NCI-H774 (cell line): ENCODE measurements at places on chromosomes 2 and 18.

GRCh38 chr2:237341872-237342271, 72.1 kb downstream of the COL6A3 start:
- DNase-seq = no peak

DNA sequence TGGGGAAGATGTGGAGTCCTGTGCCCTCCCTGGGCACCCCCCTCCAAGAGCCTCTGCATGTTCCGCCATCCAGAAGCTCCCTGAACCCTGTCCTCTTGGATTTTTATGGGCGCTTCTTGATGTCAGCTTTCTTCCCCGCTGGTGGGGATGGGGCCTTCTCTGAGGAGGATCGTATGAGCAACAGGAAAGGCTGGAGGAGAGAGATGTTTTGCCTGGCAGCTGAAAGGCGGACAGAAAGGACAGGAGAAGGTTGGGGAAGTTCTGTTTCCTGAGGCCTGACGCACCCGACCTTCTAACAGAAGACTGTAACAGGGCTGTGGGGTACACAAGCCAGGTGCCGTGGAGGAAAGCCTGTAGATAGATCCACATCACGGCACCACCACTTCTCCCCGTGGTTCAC, 238.8 kb downstream of the LDLRAD4 start:
- no peak for DNase-seq

GRCh38 chr2:134337631-134338030, 83.8 kb downstream of the MGAT5 start:
- no peak for DNase-seq

- DNase-seq = no peak
Measured at GRCh38 chr18:26480897-26481795, 67.2 kb downstream of the KCTD1 start.

DNA sequence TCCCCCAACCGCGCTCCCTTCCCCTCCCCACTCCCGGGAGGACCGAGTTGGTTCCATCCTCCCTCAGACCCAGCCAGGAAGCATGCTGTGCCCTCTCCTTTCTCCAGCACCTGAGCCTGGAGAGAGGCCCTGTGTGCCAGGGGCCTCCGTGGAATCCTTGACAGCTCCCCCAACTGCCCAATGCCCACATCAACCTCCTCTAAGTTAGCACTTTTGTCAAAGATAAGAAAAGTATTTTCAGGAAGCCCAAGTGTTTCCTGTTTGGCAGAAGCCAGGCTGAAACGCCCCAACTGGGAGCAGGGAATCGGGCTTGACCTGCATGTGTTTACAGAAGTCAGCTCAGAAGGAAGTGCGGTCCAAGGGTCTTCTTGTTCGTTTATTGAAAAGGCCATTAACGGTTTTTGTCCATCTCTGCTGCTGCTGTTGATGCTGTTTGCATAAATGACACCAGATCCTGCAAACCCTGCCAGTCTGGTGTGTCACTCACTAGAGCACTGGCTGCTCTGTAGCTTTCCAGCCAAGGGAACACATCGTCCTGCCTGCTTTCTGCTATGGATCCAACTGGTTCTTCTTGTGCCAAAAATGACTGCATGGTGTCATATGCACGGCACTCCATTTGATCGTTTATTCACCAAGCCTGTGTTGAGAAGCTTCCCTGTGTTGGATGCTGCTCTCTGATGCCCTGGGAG, 35.4 kb upstream of the COL6A3 start:
- no peak for DNase-seq

DNA sequence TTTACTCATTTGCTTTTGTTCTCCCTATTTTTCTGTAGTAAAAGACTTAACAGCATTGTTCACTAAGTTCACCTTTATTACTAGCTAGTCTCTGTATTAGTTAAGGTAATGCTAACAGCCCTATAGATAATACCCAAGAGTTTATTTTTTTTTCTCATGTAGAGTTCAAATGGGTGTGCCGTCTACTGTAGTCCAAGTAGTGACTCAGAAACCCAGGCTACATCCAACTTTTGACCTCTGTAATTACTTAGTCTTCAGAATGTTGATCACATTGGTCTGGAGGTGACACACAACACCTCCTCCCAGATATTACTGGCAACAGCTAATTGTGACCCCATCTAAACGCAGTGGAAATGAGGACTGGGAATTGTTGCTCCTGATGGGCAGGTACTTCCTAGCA, 7.7 kb downstream of the COQ10B start:
- DNase-seq = no peak

GRCh38 chr2:37343537-37344434, 644 bp upstream of the QPCT start:
- no peak for DNase-seq

GRCh38 chr2:44559108-44559507, 197.4 kb downstream of the CAMKMT start:
- no peak for DNase-seq

DNA sequence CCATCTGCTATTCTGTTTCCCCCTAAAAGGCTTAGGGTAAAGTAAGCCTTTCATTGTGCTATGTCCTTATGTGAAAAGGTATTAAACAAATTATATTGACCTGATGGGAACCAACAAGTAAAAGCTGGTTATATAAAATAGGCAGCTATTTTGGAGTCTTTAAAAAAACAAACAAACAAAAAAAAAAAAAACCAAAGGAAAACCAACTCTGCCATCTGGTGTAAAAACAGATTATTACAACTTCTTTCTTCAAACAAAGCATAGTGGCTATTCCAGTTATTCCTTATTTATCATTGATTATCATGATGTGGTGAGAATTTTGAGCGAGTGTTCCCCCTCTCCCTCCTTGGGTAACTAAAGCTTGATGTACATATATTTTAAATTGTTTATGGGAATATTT, 122.3 kb upstream of the FHL2 start:
- no peak for DNase-seq

GRCh38 chr18:51559902-51560287, 362.4 kb upstream of the MEX3C start:
- DNase-seq = no peak

DNA sequence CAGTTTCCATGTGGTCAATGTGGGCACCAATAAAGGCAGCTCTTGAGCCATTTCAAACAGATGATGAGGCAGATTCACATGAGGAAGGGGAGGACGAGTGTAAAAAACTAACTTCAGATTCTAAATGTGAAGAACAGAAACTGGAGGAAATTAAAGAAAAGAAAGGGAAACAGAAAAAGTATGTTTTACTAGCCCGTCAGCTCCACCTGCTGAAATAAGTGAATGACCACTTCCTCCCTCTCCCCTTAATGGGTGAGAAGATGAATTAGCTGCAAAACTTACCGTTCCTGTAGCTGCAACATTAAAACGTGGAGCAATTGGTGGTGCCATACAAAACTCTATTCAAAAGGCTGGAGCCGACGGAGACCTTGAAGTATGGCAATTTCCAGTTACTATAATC, 203.5 kb downstream of the UXS1 start:
- DNase-seq = no peak

GRCh38 chr2:101120124-101120996, 30.8 kb downstream of the TBC1D8 start:
- DNase-seq = peak; percentile 10

GRCh38 chr2:86596118-86596517, 27.5 kb downstream of the RNF103 start:
- DNase-seq = no peak

GRCh38 chr2:133561045-133561852, 7.0 kb downstream of the NCKAP5 start:
- DNase-seq = peak; percentile 54

GRCh38 chr2:8134985-8135682, 546.7 kb upstream of the ID2 start:
- DNase-seq = no peak

- DNase-seq = no peak
Measured at GRCh38 chr2:112004253-112004645, 50.8 kb upstream of the TMEM87B start.

- DNase-seq = no peak
Measured at GRCh38 chr2:71082402-71083252, 14.2 kb downstream of the NAGK start.

- no peak for DNase-seq
Measured at GRCh38 chr2:51534166-51534565, 502.2 kb upstream of the NRXN1 start.

- DNase-seq = no peak
Measured at GRCh38 chr2:109129356-109129920, 433 bp downstream of the SH3RF3 start.

DNA sequence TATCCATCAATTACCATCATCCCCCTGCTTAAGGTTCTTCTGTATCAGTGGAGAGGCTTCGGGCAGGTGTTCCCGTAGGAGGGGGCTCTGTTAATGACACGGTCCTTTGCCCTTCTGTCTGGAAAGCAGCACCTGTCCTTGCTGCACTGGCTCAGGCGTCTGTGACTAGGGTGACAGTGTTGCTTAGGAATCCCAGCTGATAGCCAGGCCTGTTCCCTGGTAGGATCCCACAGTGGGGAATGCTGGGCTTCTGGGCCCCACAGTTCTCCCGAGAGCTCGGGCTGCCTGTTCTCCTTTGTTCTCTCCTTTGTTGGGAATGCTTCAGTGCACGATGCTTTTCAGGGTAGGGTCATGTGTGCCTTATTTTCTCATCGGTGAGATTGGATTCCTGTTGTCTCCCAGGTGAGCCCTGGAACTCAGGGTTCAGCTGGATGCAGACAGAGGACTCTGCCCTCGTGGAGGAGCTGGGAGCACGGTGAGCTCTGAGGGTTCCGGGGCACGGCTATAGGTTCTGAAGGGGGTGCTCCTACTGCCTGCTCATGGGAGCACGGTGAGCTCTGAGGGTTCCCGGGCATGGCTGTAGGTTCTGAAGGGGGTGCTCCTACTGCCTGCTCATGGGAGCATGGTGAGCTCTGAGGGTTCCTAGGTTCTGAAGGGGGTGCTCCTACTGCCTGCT, 9.6 kb downstream of the SNTG2 start:
- no peak for DNase-seq

DNA sequence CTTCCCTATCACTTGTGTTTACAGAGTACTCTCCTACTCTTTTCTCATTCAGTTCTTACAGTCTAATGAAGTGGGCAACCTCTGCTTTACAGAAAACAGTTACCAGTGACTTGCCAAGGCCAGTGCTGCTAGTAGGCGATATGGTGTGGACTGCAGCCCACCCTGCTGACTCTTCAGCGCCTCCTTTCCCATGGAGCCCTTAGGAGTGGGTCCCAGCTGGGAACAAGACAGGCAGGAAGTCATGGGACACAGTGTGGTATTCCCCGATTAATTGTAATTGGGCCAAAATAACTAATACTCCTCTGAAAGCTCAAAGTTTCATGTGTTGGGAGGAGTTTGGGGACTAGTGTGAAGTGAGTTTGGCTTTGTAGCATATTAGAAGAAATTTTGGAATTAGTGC, 120.1 kb upstream of the EML6 start:
- no peak for DNase-seq

DNA sequence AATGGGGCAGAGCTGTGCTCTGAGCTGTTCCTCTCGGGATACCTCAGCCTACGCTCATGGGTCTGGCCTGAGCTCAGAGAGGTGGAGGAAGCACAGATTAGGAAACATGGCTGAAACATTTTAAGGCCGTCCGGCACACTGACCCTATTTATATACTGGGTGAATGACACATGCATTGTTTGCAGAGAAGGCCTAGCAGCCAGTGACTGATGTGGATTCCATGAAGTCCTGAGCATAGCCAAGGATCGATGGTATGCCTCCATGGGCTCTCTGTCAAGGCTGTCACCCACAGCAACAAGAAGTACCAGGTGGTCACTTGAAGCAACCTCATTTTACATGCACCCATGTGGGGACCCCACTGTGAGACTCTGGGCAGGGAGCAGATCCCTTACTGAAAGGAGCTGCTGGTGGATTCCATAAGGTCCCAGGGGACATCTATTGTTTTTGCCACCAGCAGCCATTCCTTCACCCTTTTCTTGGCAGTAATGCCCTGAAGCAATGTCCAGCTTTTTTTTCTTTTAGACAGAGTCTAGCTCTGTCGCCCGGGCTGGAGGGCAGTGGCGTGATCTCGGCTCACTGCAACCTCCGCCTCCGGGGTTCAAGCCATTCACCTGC, 8.4 kb downstream of the PTMA start:
- DNase-seq = no peak

GRCh38 chr2:9100080-9100876, 96.8 kb upstream of the MBOAT2 start:
- DNase-seq = no peak

DNA sequence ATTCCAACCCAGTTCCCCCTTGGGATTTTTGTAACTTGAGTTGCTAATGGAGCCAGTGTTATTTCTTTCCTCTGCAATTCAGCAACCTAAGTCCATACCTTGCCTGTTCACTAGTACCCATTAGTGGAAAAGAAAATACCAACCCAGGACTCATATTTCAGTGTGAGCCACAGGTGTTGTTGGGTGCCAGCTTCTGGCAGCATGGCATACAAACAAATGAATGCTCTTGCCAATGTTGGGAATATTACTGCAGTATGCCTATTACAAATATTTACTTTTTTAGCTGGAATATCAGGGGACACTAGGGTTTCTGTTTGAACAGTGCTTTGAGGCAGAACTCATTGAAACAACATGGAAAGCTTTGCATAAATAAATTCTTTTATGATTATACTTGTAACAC, 130.2 kb downstream of the NCKAP5 start:
- peak; percentile 31 for DNase-seq

- peak; percentile 32 for DNase-seq
Measured at GRCh38 chr2:240819126-240819857, 727 bp downstream of the KIF1A start.

DNA sequence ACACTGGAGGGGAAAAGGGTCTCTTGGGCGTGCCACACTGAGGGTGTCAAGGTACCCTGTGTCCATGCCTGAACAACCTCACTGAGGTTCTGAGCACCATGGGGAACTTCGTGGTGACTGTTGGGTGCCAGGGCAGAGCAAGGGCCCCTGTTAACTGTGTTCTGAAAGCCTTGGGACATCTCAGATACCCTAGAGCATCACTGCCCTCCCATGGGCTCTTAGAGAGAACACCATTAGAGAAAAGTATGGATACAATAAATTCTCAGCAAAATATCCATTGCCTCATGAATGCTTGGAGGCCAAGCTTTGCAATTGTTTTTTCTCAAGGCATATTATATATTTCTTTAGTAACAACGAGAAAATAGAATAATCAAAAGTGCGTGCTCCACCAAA, 488.5 kb upstream of the NRP2 start:
- no peak for DNase-seq

- no peak for DNase-seq
Measured at GRCh38 chr2:111670776-111671175, 213.2 kb downstream of the ANAPC1 start.

GRCh38 chr18:29104671-29105070, 927.7 kb upstream of the CDH2 start:
- DNase-seq = no peak

DNA sequence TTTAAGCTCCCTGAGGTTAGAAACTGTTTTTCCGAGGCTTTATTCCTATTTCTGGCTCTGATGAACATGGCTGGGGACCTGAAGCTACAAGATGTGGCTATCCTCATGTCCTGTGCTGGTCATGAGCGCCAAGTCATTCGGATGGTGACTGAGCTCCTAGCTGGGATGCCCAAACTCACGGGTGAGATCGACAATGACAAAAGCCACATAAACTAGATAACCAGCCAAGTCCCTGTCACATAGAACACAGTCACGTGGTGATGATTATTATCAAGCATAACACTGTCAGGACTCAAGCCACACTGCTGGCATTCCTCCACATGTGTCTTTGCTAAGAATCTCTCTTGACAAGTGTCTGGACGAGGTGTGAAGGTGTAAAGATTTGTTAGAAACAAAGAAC, 274.9 kb downstream of the CLIP4 start:
- DNase-seq = no peak
